ENCODE measurements at places on chromosomes 3 and 15.

GRCh38 chr3:100629421-100630127 is 20.2 kb downstream of the ADGRG7 start:
- DNase-seq: peak; percentile 16

GRCh38 chr3:151044706-151045105 is 40.8 kb upstream of the MED12L start:
- DNase-seq: peak; percentile 55

- peak; percentile 66 for DNase-seq
Observed at GRCh38 chr3:42182555-42182954, 83.4 kb downstream of the CCK start.

DNA sequence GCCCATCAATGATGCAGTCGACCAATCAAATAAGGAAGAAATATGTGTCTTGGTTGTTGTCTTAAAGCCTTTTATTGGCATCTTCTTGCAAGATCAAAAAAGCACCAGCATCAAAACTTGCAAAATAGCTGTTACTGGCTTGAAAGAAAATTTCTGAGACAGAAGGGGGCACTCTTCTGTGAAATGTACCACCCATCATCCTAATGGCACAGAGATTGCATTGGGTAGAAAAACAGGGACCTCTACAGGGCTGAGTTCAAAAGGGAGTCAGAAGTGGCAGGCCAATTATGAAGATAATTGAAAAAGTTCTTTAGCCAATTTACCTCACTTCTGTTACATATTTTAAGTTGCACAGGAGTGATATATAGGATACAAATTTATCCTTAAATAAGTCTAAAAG is 122.3 kb upstream of the GPR149 start:
- DNase-seq: no peak

DNA sequence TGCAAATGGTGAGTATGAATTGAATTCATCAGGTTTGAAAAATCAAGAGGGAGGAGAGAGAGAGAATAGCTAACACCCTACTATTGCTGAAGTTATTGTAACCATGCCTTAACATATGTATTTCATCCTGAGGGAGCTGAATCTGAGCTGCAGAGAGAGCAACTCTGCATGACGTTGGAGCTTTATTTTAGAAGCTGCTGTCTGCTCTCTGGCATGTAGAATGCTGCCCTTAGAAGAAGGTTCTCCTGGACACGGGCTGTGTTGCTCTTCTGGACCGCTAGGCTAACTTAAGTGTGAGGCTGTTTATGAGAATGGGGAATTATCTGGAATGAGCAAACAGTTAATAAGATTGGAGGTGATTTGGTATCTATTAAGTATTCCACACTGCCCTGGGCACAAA is 814.6 kb downstream of the AGBL1 start:
- DNase-seq: no peak

DNA sequence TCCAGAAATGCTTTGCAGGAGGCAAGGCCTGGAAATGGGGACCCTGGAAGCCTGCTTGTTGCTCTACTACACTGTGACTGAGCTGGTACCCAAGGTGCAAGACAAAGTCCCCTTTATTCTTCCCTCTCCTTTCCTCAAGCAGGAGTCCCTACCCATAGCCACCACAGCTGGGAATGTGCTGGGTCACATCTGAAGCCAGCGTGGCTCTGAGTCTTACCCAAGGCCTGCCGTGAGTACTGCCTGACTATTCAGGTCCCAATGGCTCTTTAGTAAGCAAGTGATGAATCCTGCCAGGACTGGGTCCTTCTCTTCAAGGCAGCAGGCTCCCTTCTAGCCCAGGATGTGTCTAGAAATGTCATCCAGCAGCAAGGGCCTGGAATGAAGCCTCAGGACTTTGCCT is 9.6 kb upstream of the RAD51 start:
- no peak for DNase-seq

DNA sequence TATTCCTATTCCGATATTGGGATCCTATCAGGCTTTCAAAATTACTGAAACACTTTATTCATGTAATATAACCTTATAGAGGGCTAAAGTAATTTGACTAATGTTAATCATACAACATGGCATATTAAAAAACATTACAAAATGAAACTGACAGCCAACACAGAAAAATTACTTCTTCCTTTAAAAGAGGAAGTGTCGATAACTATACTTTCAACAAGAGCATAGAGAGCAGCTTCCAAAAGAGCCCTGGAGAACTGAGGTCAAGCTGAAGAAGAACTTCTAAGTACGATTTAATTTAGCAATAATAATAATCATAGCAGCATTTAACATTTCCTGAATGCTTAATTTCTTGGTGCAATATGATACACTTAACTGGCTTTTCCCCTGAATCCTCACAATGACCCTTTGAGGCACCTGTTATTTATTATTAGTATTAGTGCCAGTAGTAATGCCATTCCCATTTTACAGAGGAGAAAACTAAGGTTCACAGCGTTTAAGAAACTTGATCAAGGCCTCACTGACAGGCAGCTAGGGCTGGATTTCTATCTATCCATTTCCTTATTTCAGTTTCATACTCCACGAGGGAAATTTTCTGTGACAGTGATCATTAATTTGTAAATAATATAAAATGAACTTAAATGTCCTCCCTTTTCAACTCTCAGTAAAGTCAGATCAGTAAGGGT is 181.6 kb downstream of the CFAP20DC start:
- no peak for DNase-seq

- DNase-seq: peak; percentile 57
Observed at GRCh38 chr3:113758389-113759024, 11.7 kb downstream of the ATP6V1A start.

DNA sequence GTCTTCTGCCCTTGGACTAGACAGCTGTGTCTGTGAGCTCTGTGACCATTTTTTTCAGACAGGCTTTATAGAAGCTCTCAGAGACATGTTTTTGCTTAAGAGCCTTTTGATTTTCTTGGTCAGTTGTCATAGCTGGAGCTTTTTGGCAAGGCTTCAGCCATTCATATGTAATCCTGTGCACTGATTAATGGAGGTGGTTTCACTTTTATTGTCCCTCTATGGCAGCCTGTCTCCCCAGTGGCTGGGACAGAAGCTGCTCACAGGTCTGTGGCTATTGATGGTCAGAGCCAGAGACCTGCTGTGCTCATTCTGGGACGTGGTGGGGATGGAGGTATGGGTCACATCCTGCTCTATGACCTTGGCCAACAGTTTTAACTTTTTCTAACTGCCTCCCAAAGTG is 226.6 kb upstream of the LRRFIP2 start:
- DNase-seq: no peak

DNA sequence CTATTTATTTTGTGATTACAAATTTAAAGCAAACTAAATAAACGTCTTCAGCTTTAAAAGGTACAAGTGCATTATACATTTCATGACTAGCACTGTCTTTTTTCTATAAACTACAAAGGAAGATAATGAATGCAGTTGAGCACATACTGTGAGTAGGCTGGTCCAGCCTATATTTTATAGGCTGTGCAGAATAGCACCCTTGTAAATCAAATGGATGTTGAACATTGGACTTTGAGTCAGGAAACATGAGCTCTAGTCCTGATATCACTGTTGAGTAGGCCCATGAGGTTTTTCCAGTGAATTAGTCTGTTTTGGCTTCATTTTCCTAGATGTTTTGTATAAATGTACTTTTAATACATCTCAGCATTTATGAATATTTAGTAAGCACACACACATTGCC is 447.3 kb upstream of the KCNMB2 start:
- no peak for DNase-seq

DNA sequence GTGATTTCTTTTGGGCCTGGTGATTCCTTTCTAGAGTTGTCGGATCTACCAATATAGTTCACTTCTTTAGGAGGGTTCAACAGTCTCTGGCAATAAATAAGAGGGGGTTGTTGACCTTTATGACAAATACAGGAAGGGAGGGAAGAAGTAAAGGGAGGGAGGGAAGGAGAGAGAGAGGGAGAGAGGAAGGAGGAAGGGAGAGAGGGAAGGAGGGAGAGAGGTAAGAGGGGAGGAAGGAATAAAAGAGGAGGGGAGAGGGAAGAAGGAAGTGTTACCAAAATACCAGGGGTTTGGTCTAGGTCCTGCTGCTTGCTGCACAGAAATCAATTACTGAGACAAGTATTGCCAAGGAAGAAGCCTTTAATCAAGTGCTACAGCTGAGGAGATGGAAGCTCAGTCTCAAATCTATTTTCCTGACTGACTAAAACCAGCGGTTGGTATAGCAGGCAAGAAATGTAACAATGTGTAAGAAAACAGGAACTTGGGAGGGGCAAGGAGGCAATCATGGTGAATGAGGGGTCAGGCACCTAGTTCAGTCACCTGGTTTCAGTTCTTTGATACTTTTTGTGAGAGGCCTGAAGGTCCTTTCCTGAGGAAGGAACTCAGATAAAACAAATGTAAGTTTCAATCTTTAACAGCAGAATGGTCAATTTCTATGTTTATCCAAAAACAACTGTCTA is 14.1 kb upstream of the TMEM40 start:
- no peak for DNase-seq

DNA sequence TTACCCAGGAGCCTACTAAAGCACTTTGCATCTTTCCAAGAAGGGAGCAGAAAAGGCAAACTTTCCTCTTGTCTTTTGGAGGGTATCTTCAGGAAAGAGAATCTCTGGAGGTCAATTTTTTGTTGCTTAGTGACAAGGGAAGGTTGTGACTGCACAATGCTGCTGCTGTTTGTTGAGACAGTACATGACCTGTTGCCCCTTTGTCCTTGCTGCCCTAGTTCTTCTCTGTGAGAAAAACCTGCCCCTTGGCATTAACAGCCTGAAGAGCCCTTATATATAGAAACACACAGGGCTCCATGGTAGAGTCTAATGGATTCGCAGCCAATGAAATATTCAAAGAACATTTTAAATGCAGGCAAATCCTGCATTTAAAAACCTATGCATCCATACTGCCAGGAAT is 20.3 kb downstream of the KLHDC8B start:
- DNase-seq: no peak

DNA sequence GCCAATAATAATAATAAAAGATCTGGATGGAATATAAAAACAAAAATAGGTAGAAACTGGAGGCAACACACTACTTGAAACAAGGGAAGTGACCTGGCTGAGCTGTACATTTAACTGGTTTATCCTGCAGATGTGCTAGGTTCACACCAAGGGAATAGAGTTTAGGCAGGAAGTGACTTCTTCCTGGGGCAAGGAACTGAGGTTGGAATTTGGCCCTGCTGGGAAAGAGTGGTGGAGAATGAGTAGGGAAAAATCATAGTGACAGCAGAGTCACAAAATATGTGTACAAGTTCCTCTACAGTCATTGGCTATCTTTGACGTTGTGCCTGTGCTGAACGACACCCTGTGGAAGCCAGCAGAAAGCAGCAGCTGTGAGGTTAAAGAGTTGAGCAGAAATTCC is 44.1 kb downstream of the ARHGAP11B start:
- DNase-seq: peak; percentile 13

DNA sequence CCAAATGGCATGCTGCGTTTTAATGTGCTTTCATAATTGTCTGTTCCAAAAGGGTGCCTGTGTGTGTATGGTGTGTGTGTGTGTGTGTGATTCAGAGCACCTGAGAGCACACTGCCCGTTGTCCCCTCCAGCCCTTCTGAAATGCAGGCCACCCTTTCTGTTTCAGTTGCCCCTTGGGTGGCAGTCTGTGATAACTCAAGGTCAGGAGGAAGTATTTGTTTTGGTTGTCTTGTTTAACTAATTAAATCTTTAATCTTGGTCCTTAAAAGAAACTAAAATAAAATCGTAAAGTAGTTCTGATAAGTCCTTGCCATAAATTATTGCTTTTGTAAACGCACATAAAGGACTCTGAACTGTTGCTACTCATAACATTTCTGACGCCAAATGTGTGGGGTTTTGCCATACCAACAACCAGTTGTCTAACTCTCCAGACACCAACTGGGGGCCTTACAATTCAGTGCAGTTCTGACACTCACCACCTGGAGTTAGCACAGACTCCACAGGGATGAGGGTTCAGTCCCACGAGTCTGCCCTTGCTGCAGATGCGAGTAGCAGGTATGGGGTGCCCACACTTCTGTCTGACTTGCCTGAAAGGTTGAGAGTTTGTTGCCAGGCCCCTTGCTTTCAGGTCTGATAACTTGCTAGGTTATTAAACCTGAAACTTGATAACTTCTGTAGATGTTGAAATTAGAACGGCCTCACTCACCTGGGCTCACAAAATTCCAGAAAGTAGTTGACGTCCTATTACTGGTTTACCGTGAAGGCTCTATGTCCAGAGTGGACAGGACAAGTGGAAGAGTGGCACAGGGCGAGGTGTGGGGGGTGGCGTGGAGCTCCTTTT is 157.3 kb downstream of the IGF1R start:
- DNase-seq: no peak

GRCh38 chr3:171453180-171453886 is 6.9 kb downstream of the TNIK start:
- DNase-seq: no peak
